ENCODE measurements at places on chromosomes 13 and 19.

- no peak for DNase-seq
Observed at GRCh38 chr13:83879431-83880171, 2.7 kb downstream of the SLITRK1 start.

- no peak for DNase-seq
Observed at GRCh38 chr13:99626461-99627082, 125.3 kb downstream of the TM9SF2 start.

DNA sequence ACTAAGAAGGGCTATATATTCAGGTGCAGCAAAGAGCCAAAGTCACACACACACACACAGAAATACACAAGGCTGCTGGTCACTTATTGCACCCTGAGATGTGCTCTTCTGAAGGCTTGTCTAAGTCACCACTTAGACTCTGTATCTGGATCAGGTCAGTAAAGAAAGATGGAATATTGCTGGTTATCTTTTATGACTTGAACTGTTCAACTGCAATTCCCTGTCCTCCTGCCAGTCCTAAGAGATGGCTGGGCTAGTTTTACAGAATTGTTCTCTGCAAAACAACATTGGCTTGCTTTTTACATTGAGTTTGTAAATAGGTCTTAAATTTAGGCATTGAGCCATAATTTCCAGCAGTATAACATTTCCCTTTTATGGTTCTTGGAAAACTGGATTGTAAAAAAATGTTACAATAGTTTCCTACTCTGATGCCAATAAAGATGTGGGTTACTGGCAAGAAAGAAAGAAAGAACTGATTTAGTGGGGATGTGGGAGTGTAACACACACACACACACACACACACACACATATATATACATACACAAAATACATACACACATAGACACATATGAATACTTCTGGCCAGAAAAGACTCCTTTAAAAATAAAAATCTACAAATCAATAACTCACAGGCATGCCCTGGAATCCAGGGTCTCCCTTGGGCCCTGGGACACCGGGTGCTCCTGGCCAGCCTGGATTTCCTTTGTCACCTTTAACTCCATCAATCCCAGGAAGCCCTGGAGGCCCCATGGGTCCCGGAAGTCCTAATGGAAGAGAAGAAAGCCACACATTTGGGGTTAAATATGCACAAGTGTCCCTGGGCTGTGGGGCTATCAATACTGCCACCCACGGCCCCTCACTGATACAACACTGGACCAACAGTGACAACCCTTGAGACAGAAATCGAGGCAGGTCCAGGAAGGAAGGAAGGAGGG is 137.7 kb downstream of the COL4A1 start:
- no peak for DNase-seq

- DNase-seq: no peak
Observed at GRCh38 chr13:90201202-90201601, 1146.3 kb upstream of the MIR17HG start.

GRCh38 chr13:59126474-59126873 is 1037.3 kb downstream of the DIAPH3 start:
- no peak for DNase-seq

DNA sequence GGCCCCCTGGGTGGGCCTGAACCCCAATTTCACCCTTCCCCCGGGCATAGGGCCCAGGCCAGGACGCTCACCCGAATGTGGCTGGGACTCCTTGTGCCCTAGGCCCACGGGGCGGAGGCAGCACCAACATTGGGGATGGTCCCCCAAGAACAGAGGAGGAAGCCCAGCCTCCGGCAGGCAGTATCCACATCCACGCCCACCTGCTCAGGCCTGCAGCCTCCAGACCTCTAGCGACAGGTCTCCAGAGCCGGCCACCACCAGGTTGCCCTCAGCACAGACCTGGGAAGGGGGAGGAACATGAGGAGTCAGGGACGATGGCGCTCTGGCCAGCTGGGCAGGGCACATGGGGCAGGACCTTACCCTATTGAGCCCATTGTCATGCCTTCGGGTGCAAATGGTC is 1.2 kb downstream of the GNG14 start:
- no peak for DNase-seq

- DNase-seq: no peak
Observed at GRCh38 chr19:9431475-9431874, 3.9 kb downstream of the ZNF266 start.

DNA sequence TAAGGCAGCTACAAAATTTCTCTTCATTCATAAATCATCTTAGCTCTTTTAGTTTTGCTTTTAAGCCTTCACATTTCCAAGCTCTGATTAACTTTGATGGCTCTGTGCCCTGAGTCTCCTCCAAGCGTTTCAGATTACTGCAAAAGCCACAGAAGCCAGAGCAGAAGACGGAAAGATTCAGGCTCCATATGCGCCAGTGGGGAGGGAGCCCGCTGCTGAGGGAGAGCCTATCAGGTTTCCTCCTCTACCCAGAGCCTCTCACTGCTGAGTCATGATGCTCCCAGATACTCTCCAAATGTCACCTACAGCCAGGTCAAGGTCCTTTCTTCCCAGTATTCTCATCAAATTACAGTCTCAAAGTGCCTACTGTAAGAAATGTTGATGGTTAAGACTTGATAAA is 193.6 kb downstream of the RAP2A start:
- DNase-seq: no peak

DNA sequence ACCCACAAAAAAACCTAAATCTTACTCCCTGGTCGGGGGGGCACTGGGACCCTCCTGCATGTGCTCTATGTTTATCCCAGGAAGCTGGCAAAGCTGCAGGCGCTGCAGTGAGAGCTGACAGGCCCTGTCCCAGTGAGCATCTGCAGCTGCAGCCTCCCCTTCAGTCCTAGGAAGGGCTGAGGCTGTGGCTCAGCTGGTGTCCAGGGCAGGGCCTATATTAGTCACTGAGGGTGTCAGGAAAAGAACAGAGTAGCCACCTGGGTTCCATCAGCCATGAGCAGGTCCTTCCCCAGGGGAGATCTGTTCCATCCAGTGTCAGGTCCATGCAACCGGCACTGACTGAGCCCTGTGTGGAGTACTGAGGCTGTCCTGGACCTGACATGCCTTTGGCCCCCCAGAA is 120.5 kb downstream of the TNFRSF19 start:
- DNase-seq: no peak

DNA sequence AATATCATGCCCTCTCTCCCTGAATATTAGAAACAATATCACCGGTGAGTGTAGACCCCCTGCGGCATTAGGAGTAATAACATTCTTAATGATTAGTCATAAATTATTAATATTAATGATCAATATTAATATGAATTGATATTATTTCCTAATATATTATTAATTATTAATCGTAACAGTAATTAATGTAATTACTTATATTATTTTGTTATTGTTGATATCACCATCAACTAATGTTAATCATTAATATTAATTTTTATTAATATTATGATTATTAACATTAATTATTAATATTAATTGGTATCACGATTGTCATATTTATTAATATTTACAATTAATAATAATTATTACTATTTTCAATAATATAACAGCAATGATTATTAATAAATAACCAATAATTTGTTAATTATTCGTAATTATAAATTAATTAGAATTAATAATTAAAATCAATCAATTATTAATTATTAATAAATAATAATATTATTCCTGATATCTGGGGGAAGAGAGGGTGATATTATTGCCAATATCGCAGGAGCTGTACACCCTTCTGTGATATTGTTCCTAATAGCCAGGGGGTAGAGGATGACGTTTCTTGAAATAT is 528.8 kb upstream of the PCDH20 start:
- DNase-seq: no peak

- no peak for DNase-seq
Observed at GRCh38 chr13:35285677-35286076, 190.8 kb downstream of the MAB21L1 start.

DNA sequence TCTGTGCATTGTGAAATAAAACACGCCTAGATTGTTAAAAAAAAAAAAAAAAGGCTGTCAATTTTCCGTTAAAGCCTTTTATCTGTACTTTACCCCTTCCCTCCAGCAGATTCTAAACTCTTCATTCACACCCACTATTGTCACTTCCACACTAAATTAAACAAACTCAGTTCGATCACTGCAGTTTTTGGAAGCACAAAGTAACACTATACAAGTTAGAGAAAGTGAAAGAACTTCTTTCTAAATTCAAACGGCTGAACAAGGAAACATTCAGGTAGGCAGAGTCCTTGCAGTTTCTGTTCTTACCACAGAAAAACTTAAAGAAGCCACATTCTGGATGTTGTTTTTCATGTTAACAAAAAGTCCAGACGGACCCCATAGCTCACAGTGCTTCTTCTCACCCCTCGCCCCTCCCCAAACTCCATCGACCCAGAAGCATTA is 27.5 kb upstream of the UBE2L5 start:
- no peak for DNase-seq

DNA sequence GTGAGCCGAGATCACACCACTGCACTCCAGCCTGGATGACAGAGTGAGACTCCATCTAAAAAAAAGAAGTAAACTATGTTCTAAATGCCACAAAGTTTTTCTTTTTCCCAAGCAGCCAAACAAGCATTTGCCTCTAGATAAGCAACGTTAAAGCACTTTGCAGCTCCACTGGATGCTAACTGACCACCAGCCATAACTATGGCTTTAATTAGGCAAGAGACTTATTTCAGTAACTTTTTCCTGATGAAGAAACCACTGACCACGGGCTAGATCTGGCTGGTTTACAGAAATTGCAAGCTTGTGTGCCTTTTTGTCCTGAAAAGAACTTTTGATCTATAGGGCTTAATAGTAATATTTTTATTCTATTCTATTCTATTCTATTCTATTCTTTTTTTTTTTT is 22.1 kb downstream of the CD70 start:
- no peak for DNase-seq

DNA sequence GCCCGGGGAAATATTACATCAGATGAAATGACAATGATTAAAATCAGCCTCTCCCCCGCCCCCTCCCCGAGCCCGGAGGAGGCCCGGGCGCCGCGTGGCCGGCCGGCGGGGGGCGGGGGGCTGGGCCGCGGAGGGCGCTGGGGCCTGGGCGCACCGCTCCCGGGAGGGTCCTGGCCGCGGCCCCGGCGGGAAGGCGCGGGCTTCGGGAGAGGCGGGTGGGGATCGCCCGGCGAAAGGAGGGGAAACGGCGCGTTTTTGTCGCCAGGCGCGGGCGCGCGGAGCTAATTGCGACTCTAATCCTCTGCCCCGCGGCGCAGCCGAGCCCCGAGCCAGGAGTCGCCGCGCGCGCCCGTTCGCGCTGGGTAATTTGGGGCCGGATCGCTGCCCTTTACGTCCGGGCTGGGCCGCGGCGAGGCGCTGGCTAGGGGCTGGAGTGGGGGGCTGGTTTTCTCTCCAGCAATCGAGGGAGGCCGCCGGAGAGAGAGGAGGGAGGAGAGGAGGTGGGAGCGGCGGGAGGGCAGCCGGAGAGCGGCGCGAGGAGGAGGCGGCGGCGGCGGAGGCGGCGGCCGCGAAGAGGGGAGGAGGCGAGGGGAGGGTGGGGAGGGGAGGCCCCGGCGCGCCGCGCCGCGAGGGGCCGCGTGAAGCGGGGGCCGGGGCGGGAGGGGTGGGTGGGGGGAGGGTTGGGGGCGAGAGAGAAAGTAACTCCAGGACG is at the start of gene KCTD15:
Gene KCTD15 (plus strand): TSS at position 707 of the 712 bp plus-strand sequence. CDS start 3,585 bp downstream, outside the sequence.
- DNase-seq: no peak

- no peak for DNase-seq
Observed at GRCh38 chr13:109088624-109088917, 459.2 kb downstream of the MYO16 start.

DNA sequence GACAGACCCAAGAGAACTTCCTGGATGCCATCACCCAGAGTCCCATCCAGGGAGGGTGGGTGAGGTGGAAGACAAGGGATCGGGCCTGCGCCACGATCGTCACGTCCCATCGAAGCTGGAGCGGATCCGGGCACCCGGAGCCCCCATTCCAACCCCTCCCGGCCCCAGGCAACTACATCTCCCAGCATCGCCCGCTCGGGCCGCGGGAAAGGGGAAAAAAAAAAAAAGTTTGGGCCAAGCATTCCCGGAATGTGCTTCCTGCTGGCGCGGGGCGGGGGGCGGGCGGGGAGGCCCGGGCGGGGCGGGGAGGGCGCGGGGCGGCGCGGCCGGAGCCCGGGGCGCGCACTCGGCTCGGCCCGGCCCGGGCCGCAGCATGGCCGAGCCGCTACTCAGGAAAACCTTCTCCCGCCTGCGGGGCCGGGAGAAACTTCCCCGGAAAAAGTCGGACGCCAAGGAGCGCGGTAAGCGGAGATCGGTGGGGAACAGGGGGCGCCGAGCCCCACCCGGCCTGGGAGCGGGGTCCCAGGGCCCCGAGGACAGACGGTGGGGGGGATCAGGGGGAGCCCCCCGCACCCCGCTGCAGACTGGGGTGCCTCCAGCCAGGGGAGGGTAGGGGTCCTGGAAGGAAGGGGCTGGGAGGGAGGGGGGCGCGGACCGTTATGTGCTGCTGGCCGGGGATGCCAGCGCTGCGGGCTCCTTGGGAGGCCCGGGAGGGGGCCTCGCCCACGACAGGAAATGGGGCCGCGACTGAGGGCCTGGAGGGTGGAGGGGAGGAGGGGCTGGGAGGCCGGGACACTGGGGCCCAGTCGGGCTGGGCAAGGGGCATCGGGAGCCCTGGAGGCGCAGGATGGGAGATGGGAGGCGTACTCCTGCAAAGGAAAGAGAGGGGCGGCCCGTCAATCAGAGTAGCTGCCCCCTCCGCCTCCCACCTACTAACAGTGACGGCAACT is at the start of gene SYDE1:
Gene SYDE1 (plus strand): TSS at position 341 of the 950 bp plus-strand sequence. CDS start 33 bp downstream, at position 374.
- no peak for DNase-seq

- no peak for DNase-seq
Observed at GRCh38 chr19:3094601-3095440, 659 bp downstream of the GNA11 start.

- DNase-seq: no peak
Observed at GRCh38 chr13:46739447-46740098, 57.4 kb downstream of the ESD start.

- no peak for DNase-seq
Observed at GRCh38 chr19:50224986-50225747, 21.7 kb downstream of the MYH14 start.

- DNase-seq: no peak
Observed at GRCh38 chr13:36850790-36851438, 31.9 kb downstream of the RFXAP start.

DNA sequence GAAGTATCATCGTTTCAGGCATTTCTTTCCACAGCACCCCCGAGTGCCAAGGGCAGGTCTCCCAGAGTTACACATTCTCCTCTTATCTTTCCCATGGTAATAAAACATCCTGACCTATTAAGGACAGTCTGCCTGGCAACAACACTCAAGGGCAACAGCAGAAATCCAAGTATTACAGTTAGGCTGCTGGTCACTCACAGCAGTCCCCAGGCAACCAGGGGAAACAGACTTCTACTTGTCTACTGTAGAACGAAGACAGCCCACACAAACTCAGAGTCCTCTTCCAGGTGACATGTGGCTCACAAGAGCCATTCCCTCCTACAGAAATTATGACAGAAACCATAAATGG is 24.3 kb downstream of the RCBTB1 start:
- no peak for DNase-seq

DNA sequence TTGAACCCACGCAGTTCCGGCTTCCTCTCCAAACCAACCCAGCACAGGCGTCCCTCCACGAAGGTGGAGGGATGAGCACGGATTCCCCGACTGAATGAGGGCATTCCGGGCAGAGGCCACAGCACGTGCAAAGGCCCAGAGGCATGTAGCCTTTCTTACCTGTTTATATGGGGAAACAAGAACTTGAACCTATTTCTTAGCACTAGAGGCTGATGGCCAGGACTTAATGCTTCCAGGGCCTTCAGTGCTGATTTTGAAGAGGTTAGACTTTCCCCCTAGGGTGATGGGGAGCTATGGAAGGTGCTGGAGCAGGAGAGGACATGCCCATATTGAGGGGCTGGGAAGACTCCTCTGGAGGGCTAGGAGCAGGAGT is 2.0 kb downstream of the MAST3 start:
- DNase-seq: no peak

All from stimulated activated CD8-positive, alpha-beta memory T cell treated with anti-CD3 and anti-CD28 coated beads, Interleukin-2, amount 100 ng/mL, for 1 hour (primary cell).